ENCODE measurements at places on chromosomes 11 and 22.

GRCh38 chr11:20089367-20089766 is 70.9 kb downstream of the DBX1 start:
- no peak for DNase-seq

- DNase-seq = no peak
Measured at GRCh38 chr11:102464859-102465500, 12.4 kb upstream of the TMEM123 start.

DNA sequence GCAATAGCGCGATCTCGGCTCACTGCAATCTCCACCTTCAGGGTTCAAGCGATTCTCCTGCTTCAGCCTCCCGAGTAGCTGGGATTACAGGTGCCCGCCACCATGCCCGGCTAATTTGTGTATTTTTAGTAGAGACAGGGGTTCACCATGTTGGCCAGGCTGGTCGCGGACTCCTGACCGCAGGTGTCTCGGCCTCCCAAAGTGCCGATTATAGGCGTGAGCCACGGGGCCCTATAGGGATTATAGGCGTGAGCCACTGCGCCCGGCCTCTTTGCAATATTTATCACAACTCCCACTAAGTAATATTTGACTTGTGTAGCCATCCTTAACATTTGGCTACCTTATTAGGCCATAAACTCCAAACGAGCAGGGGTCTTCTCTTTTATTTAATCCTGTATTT is 879 bp upstream of the CUL5 start:
- DNase-seq = no peak

GRCh38 chr11:61198361-61198760 is 5.0 kb upstream of the PGA3 start:
- DNase-seq = no peak

DNA sequence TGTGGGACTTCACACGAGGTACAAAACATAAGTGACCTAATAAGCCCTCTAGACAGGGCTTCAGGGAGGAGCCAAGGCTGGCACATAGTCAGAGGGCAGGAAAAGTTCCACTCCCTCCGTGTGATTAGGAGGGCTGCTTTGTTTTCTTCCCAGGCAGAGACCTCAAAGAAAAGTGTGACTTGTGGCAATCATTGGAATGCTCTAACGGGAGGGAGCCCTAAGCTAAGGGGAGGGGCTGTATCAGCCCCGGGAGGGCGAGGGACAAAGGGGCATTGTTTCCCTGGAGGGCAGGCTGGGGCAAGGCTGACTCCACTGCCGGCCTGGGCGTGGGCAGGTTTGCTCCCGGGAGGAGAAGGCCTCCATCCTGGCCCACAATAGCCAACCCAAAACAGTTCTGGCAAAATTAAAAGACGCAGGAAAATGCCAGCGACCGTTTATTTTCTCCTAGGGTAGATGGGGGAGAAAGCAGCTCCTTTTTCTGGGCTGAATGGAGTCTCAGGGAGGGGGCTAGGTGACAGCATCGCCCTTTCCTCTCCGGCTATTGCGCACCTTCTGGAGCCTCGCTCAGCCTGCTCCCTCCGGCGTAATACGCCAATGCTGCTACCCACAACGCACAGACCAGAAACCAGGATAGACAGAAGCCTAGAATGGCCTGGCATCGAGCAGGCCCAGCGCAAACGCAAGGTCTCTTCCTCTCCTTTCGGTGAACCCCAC is 60.2 kb downstream of the ENDOD1 start:
- no peak for DNase-seq

DNA sequence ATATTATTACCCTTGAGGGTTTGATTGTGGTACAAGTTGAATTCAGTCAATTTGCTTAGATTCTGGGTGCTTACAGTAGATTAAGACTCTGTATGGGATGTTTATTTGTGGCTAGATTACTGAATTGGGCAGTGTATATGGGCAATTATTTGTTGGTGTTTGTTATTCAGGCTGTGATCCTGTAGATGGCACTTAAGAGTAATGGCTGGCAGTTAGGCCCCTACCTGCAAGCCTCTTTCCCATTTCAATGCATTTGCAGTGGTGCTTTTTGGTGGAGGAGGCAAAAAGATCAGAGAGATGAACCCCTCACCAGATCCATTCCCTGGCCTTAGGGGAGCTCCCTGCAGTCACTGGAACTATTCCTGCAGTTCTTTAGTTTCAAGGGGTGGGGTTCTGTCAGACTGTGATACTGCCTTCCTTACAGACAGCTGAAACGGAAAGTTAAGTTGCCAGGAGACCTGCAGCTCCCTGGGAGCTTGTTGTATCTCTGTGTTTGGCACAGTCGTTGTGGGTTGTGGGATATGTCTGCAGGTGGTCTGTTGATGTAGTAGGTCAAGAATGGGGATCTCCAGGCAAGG is 199.5 kb downstream of the AASDHPPT start:
- DNase-seq = no peak

DNA sequence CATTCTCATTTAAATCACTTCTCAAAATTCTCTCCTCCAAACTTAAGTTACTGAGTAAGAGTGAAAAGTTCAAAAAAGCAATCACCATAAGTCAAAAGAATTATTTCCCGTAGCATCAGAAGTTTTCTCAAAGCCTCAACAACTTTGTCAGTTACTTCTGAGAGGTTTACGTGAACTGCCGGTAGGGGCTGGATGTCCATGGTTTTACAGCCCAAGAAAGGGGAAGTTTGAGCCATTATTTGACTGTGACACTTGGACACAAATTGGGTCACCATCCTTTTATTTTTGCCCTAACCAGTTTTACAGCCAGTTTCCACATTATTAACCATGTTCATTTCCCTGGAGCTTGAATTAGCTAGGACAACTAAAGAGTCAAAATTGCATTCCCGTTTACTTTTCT is 7.5 kb downstream of the POU2AF3 start:
- DNase-seq = no peak

DNA sequence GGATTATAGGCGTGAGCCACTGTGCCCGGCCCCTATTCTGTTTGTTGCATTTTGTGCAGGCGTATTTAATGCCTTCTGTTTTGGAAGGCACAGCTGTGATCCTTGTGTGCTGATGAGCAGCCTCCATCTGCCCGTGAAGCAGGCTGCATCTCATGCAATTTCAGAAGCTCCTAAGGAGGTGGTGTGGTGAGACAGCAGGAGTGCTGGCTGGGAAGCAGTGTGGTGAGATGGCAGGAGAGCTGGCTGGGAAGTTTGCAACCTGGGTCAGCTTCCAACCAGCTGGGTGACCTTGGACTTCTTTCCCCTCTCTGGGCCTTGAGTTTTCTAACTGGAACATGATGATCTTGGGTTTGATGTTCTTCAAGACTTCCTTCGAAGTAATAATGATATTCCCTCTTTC is 525.1 kb downstream of the TBC1D22A start:
- no peak for DNase-seq

- DNase-seq = no peak
Measured at GRCh38 chr11:35033011-35033410, 106.0 kb upstream of the CD44 start.

DNA sequence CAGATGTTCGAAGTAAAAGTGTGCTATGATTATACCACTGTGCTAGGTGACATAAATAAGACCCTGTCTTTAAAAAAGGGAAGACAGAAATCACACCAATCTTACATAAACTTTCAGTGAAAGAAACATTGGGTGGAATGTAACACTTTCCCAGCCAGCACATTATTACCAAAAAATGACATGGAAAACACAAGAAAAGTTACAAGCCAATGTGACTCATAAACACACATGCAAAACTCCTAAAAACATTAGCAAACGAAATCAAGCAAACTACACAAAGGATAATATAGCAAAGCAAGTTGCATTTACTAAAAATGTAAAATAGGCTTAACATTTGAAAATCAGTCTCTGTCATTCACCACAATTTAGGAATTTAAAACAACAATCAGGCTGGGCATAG is 47.0 kb downstream of the SBF2 start:
- no peak for DNase-seq

- no peak for DNase-seq
Measured at GRCh38 chr11:134736251-134736947, 324.4 kb upstream of the B3GAT1 start.

GRCh38 chr11:8103909-8104308 is 22.9 kb downstream of the TUB start:
- no peak for DNase-seq

- DNase-seq = peak; percentile 72
Measured at GRCh38 chr11:2300290-2300935, 1.3 kb downstream of the C11orf21 start.

DNA sequence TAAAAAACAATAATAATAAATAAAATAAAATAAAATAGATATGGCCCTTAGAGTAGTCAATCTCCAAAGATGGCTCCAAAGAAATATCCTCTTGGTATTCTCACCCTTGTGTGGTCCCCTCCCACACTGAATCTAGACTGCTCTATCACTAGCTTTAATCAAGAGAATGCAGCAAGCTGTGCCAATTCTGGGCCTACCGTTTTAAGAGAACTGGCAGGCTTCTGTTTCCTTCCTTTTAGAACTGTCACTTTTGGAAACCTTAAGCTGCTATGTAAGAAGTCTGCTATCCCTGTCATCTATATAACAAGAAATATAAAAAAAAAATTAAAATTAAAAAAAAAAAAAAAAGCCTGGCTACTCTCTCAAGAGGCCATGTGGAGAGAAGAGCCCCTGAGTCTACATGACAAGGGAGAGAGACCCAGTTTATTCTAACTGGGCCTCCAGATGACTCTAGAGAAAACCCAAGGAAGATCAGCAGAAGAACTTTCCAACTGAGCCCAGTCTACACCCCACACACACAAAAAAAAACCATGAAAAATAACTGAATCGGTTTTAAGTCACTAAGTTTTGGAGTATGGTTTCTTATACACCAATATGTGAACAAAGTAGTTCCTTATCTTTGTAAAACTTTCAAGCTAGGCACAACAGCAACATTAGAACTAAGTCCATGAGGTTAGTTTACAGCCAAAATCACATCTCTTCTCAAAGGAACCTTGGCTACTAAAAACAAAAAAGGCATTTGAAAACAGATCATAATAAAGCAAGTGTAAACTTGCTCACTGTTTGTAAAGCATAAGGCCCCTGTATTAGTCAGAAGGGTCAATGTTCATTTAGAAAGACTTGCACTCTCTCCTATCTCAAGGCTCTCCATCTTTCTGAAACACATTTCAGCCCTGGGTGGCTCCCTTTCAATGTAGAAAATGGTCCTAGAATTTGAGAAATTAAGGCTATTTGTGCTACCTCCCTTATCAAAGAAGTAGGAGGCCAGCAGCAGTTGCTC is 67.3 kb downstream of the AMBRA1 start:
- no peak for DNase-seq

Measured in activated CD8-positive, alpha-beta T cell treated with anti-CD3 and anti-CD28 coated beads, Interleukin-2, amount 10 ng/mL, durations not matched to agents 7 days and 5 days (primary cell).